ENCODE measurements at places on chromosomes 12 and 14.

- no peak overlapping the region for H3K27ac ChIP-seq
- DNase-seq = no peak
- H3K4me3 ChIP-seq = no peak overlapping the region
Measured at GRCh38 chr12:8562310-8562709, 21.6 kb upstream of the CLEC4E start.

DNA sequence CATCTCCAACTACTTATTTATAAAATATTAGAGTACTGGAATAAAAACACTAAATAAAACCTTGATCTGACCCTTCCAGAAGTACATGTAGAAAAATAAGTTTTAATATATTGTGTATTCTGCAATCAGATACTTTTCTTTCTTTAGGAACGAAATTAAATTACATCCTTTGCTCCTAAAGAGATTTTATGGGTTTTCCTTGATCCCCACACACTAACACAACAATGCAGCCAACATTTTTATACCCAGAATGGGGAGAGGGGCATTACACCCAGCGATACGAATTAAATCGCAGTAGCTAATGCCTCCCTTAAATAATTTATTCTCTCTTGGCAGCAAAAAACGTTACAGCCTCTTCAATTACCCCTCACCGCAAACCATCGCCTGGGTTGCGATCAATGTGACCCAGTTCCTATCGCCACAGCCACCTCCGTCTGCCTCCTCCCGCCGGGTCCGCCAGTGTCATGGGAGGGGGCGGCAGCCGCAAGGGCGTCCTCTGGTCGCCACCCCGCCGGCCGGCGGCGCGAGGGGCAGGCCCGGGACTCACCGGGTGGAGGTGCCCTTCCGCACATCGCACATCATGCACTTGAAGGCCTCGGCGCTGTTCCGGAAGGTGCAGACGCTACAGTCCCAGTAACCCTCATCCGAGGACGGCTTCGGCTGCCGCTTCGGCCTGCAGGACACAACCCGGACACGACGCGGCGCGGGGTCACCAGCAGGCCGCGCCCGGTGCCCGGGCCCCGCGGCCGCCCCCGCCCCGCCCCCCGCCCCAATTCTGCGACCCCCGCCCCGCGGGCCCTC is 796 bp downstream of the YAF2 start:
- H3K27me3 ChIP-seq = no peaks in the 10 kb centered on the region
- DNase-seq = peak; percentile 90
- H3K4me3 ChIP-seq = peak overlapping the region; percentile 99
- H3K36me3 ChIP-seq = no peaks in the 10 kb centered on the region
- H3K4me1 ChIP-seq = no peaks in the 10 kb centered on the region

DNA sequence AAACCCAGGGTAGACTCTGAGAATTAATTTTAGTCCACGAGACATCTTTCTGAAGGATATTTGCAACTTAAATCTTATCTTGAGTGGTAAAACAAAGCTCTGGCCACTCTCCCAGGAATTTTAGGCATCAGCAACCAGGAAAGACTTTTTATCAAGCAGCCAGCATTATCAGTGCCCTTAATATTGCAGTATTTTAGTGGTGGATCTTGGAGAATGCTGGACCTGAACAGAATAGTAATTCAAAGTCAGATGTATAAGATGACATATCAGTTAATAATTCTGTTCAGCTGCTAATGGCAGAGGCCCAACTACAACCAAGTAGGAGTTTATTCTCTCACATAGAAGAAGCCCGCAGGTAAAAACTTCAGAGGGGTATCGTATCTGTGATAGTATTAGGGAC is 59.0 kb upstream of the CRY1 start:
- H3K27ac ChIP-seq = no peak overlapping the region
- no peaks in the 10 kb centered on the region for H3K36me3 ChIP-seq
- H3K27me3 ChIP-seq = no peaks in the 10 kb centered on the region
- no peak for DNase-seq

- no peak overlapping the region for H3K4me3 ChIP-seq
- H3K27me3 ChIP-seq = no peaks in the 10 kb centered on the region
- DNase-seq = no peak
- H3K36me3 ChIP-seq = no peaks in the 10 kb centered on the region
Measured at GRCh38 chr14:95464514-95464913, 51.9 kb downstream of the SYNE3 start.

- H3K27ac ChIP-seq = no peak overlapping the region
- no peak for DNase-seq
- H3K27me3 ChIP-seq = no peaks in the 10 kb centered on the region
- no peaks in the 10 kb centered on the region for H3K4me1 ChIP-seq
- no peak overlapping the region for H3K4me3 ChIP-seq
Measured at GRCh38 chr12:83818881-83819280, 1093.7 kb downstream of the SLC6A15 start.

DNA sequence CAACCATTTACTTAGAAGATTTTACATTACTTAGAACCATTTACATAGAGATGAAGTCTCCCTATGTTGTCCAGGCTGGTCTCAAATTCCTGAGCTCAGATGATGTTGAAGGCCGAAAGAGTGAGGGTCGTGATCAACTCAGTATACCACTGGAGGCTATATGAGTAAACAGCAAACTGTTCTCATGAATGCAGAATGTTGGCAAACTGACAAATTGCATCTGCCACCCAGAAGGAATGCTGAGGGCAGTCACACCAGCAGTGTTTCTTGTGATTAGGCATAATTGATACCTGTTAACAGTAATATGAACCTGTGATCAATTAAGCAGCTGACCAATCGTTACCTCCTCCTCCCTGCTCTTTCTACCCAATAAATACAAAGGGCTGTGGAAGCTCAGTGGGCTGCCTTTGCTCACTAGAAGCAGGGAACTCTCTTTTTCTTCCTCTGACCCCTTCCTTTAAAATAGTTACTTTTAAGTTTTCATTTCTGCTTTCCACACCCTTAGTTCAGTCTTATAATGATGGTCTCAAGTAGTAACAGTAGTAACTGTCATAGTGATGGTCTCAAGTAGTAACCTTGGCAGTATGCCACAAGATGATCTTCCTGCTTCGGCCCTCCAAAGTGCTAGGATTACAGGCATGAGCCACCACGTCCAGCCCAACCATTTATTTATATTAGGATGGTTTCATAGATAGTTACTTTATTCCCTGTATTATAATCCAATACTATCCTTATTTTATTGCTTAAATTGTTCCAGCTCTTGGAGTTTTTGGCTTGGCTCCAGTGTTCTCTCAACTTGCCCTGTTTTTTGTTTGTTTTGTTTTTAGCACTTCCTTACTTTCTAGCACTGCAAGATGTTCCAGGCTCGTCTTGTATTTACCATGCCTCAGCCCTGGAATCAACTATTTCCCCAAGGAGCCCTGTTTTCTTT is 25.8 kb downstream of the LIMA1 start:
- H3K36me3 ChIP-seq = no peaks in the 10 kb centered on the region
- peak overlapping the region; percentile 48 for H3K27ac ChIP-seq
- no peaks in the 10 kb centered on the region for H3K27me3 ChIP-seq

DNA sequence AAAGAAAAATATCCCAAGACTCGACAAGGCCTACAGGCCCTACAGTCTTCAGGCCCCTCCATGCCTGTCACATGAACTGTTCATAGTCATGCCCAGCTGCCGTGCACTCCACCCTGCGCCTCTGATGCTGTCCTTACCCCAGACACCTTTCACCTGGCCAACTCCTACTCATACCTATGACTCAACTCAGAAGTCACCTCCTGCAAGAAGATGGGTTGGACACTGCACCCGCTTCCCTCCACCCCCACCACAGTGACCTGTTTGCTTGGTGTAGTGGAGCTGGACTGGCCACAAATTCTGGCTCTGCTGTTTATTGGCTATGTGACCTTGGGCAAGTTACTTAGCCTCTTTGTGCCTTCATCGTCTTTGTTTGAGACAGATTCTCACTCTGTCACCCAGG is 56.2 kb downstream of the PHETA1 start:
- no peak overlapping the region for H3K4me3 ChIP-seq
- DNase-seq = no peak
- no peaks in the 10 kb centered on the region for H3K27me3 ChIP-seq
- H3K4me1 ChIP-seq = no peaks in the 10 kb centered on the region
- H3K27ac ChIP-seq = no peak overlapping the region
- no peaks in the 10 kb centered on the region for H3K36me3 ChIP-seq

GRCh38 chr12:121717041-121717699 is 4.6 kb downstream of the TMEM120B start:
- no peaks in the 10 kb centered on the region for H3K36me3 ChIP-seq
- H3K27me3 ChIP-seq = no peaks in the 10 kb centered on the region
- H3K27ac ChIP-seq = no peak overlapping the region
- H3K4me3 ChIP-seq = no peak overlapping the region

DNA sequence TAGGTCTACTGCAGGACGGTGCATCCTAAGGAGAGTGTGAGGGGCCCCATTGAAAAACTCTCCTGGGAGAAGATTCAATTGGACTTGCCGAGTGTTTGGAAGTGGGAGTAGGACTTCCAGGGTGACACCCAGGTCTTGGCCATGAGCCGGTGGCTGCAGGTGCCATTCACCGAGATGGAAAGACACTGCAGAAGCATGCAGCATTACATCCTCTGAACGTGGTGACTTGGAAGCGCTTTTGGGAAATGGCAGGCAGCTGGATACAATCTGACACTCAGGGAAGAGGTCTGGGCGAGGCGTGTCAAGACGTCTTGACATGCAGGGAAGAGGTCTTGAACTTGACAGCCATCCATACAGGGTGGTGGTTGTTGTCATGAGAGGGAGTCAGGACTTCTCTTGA is 126.9 kb downstream of the PAPOLA start:
- no peaks in the 10 kb centered on the region for H3K4me1 ChIP-seq
- DNase-seq = peak; percentile 22
- H3K27ac ChIP-seq = no peak overlapping the region
- H3K36me3 ChIP-seq = no peaks in the 10 kb centered on the region
